ENCODE measurements at places on chromosomes 3 and 15. TPM values are rescaled to one million over a fixed set of nuclear protein-coding genes. Genes with fewer than 3 reads are reported as not detected.

FLNB gene
- total RNA-seq: 361 TPM

STXBP5L gene
- not detected for total RNA-seq

TOMM70 gene
- total RNA-seq: 63.7 TPM

HYAL3 gene
- total RNA-seq: 12.2 TPM

DNA sequence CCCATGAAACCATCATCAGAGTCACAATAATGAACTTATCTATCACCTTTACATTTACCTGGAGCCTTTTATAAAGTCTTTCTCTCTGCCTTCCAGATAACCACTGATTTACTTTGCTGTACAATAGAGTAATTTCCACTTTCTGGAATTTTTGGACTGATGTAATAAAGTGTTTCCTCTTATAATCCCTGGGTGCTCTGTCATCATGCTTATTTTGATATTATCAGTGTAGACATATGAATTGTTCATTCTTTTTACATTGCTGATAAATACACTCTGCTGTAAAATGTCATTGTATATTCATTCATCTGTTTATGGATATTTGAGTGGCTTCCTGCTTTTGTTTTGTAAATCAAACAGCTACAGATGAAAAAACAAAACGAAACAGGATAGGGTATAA is 27.0 kb upstream of the IREB2 start:
- DNase-seq: no peak

GRCh38 chr3:187936676-187937075 is 191.4 kb upstream of the BCL6 start:
- no peak for DNase-seq

GRCh38 chr3:23071296-23071695 is 131.8 kb upstream of the UBE2E2 start:
- DNase-seq: no peak

DNA sequence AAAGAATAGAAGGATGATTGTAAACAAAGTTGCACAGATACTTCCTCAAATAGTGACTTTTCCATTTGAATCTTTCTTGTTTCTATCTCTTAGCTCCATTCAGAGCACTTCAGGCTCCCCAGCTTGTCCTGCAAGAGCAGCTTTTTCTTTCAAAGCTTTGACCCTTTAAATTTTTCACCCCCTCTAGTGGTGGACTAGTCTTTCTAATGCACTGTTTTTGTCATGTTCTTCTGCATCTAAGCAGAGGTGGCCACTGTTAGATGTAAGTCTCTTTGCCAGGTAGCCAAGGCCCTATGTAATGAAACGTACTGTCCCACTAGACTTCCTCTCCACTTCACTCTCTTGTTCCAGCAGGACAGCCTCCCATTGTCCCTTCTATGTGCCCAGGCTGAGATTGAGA is 74.0 kb upstream of the MANF start:
- DNase-seq: no peak

- no peak for DNase-seq
These were observed 21.9 kb downstream of the IDH3A start for GRCh38 chr15:78170848-78171773.

- no peak for DNase-seq
These were observed 12.4 kb downstream of the ITGA11 start for GRCh38 chr15:68419301-68420175.

Data from PC-9 (cell line).